Heart left ventricle (tissue), 16 donors: ENCODE measurements at places on chromosomes 16 and 17. TPM values are rescaled to one million over a fixed set of nuclear protein-coding genes. Genes with fewer than 3 reads are reported as not detected.

SUPT4H1 gene
- 59.9 TPM for total RNA-seq

SPATA32 gene
- total RNA-seq, result not detected

ABCA9 gene
- 5.1 TPM for total RNA-seq

ASPHD1 gene
- not detected for total RNA-seq

DNA sequence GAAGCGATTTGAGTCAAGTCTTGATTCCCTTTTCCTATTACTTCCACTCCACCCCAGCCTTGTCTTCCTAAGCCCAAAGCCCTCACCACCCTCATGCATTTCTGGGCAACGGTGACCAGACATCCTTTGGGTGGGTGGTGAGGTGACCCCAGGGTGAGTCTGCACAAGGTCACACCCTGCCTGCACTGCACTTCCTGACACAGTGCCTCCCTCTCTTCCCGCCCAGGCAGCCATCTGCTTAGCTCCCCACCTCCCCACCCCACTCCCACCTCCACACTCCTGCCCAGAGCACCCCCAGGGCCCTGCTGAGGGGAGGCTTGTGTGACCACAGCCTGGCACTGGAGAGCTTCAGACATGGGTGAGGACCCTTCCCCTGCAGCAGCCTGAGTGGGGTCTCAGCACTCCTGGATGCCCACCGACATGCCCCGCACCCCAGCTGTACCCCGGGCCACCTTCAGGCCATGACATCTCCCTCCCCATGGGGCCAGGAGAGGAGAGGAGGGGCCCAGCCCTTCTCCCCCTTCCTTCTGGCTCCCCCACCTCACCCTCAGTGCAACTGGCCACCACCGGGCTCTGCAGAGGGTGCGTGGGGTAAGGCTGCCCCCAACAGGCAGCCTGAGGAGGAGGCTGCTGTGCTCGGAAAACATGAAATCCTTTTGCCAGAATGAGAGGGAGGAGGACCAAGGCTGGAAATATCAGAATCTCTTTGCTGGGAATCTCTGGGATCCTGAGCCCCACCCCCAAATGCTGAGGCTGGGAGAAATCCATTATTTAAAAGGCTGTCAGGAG is 68.6 kb downstream of the CCT6B start:
- DNase-seq, result no peak

DNA sequence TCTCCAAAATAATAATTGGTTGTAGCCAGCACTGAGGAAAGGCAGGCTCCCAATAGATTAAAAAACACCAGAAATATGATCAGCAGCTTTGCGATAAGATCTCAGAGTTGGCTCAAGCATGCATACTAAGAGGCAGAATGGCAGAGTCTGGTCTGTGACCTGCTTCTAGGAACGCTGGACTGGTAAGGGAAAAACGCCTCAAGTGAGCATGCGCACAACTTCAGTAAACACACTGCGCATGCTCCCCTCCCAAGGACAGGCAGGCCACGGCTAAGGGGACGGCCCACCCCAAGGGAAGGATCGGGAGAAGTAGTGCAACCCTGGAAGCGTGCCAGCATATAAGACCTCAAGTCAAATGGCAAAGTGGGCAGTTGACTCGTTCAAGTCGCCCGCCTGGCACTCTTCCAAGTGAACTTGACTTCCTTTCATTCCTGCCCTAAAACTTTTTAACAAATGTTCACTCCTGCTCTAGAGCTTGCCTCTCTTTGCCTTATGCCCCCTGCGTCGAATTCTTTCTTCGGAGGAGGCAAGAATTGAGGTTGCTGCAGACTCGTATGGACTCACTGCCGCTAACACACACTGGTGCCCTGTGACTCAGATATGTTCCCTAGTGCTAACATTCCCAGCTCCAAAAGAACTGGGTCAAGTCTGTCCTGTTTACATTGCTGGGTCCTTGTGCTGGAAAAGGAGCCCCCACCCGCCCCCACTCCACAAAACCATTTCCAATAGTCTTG is 22.4 kb upstream of the PRM1 start:
- no peak for DNase-seq

- no peak for DNase-seq
Observed at GRCh38 chr16:55949518-55949917, 74.3 kb upstream of the CES5A start.

DNA sequence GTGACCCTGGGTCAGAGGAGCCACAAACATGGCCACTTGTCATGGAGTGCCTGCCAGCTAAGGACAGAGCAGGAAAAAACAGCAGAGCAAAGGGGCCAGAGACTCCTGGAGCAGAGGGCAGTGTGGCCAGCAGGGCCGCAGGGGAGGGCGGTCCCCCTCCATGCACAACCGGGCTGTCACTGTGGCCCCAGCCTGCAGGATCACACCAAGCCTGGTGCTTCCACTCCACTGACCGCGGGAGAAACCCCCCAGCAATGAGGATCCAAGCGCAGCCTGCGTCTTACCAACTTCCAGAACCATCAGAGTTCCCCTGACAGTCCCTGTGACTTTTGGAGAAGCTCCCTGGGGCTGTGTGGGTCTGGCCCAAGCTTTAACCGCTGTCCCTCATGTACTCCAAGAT is 62.0 kb downstream of the PRMT7 start:
- DNase-seq, result peak; percentile 5

GRCh38 chr17:47279062-47279801 is 25.6 kb downstream of the ITGB3 start:
- DNase-seq, result peak; percentile 75

DNA sequence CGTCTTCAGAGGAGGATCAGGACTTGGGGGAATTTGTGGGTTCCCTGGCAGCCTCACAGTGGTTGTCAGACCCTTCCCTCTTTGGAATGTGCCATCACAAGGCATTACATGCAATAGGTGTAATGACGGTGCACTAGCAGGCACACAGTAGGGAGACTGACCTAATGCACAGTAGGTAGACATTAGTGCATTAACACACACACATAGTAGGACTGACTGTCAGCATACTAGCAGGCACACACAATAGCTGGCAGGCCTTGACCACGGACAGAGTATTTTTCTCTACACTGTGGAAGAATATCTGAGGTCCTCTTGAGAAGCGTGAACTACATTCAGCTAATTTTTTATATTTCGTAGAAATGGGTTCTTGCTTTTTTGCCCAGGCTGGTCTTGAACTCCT is 10.9 kb upstream of the UBALD2 start:
- DNase-seq, result no peak

DNA sequence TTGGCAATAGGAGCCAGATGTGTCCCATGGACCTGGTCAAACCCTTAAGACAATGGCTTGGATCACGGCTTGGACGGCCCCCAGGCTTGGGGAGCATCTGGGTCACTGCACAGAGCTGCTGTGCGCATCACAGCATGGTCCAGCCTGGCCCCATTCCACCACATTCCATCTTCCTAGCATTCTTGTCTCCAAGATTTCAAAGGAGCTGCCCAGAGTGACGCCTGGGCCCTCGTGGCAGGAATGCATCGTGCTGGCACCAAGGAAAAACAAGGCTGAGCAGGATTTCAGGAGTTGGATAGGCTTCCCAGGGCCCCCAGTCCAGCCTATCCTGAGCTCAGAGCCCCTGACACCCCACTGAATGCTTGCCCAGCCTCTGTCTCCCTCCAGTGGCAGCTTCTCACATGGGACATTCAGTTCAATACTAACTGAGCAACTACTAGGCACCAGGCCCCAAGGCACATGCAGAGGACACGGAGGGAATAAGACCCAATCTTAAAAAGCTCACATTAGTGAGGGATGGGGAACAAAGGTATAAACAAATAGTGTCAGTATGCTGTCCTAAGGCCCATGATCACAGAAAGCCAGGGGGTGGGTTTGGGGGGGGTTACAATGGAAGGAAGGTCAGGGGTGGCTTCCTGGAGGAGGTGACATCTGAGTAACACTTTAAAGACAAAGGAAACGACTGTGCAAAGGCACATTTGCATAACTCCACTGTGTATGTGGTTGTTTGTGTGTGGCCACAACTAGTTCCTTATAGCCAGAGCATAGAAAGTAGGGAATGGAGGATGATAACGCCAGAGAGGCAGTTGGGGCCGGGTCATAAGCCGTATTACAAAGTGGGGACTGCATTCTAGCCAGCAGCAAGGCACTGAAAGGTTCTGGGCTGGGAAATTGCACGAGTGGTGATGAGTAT is 34.1 kb downstream of the TK2 start:
- no peak for DNase-seq

GRCh38 chr17:83193336-83194185 is 114.2 kb downstream of the METRNL start:
- peak; percentile 38 for DNase-seq

DNA sequence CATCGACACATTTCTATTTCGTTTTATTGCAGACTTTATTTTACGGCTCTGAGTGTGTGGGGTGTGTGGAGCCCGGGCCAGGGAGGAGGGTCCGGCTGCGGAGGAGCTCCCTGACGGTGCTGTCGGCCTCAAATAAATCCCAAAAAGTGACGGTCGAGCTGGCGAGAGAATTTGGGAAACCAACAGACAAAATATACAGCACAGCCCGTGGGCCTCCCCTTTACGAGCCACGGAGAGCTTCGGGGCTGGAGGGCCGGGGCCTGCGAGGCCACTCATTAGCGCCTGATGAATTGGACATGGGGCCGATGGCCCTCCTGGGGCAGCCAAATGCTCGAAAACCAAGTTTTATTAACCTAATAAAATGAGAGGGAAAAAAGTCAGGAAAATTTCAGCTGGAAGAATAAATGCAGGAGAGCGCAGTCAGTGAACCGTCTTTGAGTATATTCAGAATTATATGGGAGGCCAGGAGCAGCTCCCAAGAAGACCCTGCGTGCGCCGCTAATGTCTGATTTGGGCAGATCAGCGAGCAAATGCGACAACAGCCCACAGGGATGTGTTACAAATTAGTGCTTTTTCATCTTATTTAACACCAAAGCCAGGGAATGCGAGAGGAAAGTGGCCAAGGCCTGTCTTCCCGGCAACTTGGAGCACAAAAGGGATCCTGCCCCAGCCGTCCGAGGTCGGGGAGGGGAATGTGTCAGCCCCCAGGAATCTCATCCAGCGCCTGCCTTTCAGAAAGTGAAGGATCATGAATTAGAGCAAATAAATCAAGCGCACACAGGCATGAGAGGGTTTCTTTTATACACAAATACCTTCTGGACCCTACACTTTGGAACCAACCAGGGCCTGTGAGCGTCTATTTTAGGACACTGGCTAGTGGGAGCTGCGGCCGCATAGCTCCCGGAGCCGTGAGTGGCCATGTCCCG is 249.1 kb downstream of the C16orf95 start:
- DNase-seq, result no peak

GRCh38 chr16:15843635-15844279 is 13.1 kb downstream of the MYH11 start:
- no peak for DNase-seq

DNA sequence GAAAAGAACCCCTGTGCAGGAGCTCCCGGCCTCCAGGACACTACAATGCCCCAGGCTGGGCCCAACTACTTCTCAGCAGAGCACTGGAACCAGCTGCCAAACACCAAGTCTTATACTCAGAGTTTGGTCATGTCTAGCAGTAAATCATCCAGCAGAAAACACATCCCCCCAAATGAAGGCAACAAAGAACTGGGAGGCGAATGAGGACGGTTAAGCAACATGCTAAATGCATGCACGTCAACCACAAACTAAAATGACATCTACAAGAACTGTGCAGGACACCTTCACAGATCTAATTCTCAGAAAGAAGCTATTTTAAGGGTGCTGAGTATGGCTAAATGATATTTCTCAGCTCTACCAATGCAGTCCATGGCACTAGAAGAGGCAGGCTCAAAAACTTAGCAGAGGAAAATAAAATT is 7.6 kb upstream of the IRX5 start:
- no peak for DNase-seq

- DNase-seq, result no peak
Observed at GRCh38 chr16:87465306-87465705, 27.5 kb downstream of the ZCCHC14 start.

DNA sequence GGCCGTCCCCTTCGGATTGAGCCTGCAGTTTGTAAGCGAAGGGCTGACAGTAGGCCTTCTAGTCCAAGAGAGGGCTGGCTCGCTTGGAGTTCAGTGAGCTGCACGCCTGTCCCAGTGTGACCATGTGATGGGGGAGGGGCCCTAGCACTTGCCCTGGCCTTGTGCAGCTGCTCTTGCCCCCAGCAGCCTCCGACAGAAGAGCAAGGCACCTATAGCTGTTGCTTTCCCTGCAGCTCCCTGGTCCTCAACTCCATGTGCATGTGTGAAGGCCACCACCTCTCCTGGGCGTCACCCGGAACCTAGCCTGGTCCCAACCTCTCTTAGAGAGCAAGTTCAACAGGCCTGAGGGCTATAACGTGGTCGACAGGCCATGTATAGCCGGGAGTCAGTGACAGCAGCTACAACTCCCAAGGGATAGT is 5.6 kb downstream of the SPHK1 start:
- DNase-seq, result no peak

DNA sequence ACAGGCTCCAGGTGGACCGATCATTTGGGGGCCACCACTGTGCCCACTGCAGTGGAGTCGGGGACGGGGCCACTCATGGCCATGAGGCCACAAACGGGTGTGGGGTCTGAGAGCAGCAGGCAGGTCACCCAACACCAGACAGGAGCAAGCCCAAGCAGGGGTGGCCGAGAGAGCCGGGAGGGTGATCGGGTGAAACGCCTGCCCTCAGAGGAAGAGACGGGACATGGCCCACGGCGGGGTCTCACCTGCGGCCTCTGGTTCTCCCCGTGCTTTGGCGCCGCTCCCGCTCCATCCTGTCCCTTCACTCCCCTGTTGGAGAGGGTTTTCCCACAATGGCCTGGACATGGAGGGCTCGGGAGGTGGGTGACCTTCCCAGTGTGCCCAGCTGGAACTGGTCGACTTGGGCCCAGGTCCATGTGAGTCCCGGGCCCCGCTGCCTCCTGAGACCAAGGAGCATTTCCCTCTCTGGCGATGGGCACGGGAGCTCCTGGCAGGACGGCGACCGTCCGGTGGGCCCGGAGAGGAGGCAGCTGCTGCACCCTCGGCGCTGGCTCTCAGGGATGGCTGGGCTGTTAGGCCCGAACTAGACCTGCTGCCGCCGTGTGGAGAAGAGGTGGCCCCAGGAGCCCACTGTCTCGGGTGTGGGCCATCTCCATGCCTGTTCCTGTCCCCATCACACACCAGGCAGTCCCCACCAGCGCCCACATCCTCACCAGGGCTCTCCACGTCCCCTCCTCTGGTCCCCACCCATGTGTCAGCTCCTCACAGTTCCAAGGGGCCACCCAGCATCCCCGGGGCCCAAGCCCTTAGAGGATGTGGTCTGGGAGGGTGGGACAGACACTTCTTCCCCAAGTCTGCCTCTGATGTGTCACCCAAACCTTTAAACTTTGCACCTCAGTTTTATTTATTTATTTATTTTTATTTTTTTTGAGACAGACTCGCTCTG is 13.4 kb upstream of the BAHCC1 start:
- DNase-seq, result no peak

DNA sequence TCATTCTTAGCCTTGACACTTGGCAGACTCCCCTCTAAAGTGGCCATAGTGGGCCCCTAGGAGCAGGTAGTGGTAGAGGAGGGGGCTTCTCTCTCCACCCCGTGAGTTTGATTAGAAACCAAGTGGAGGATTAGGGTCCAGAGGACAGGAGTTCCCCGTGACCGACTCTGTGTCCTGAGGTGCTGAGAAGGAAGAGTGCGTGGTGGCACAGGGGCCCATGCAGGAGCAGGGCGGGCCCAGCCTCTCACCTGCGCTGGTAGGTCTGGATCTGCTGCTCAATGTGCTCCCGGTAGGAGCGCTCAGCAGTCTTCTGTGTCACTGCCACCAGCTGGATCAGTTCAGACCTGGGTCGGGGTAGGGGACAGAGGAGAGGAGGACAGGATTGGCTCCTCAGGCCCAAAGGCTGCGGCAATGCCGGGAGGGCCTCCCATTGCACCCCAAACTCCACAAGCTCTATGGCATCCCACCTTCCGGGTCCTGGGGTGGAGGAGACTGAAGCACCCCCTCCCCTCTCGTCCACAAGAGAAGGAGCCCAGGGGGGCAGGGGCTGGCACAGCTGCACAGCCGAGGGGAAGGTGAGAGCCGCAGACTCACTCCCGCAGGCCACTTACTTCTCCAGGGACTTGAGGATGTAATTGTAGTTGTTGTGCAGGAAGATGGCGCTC is 6.2 kb downstream of the ZACN start:
- DNase-seq, result no peak
